GM23338 (cell line): ENCODE measurements at places on chromosomes 4 and X. TPM values are rescaled to one million over a fixed set of nuclear protein-coding genes. Genes with fewer than 3 reads are reported as not detected.

DNA sequence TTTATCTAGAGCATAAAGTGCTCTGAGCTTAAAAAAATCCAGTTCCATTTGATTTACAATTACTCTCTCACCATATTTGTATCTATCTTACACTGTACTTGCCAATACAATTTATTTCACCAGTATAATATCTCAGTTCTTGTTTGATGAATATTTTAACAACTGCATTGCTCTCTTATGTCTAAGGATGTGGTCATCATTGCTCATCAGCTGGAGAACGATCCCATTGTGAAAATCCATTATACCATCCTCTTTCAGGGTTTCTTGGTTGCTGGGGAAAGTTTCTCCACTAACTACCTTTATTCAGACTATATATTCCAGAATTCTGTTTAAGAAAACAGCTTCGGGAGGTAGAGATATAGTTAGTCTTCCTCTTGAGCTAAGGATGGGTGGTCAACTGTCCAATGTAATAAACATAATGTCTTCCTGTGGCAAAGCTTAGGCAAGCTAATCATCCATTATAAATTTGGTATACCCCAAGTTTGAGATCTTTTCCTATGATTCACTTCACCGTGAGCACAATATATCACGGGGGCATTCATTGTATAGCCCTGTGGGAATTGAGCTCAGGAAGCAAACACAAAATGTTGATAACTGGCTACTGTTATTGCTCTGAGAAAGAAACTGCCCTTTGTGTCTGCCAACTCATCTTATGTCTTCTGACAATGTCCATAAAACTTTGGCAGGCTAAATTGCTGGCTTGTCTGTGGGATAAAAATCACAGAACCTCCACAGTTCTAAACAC is 2361.9 kb downstream of the ARAP2 start:
- no peak for DNase-seq

DNA sequence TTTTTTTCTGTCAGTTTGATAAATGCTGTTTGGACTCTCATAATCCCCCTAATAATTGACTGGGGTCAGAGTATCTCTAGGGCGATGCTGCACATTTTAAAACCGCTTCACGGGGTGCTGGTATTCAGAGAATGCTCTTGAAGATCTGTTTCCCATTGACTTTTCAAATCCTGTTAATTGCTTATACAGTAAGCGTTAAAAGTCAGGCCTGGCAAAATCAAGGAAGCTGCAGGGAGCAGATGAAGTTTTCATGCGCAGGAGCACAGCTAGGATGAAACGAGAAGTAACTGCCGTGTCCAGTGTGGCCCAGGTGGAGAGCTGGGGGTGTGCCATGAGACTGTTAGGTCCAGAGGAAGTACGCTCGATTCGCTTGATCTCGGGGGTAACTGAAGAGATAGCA is 312.9 kb downstream of the TRIML1 start:
- peak; percentile 61 for DNase-seq

GRCh38 chr4:143253166-143253565 is 68.4 kb downstream of the USP38 start:
- no peak for DNase-seq

DNA sequence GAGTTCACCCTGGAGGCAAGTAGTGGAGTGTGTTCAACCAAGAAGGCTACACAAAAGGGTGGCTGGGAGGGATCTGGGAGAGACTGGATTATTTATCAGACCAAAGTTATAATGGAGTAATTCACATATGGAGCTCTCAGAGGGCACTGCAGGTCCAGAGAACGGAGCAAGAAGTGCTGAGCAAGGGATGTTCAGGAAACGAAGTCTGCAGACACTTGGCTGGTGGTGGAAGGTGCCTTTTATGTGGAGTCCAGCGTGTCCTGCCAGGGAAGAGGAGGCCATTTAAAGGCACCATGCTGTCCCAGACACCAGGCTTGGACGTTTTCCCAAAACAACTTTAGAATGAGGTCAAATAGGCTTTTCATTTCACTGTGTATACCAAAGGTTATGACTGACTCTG is 130.1 kb downstream of the CEP135 start:
- DNase-seq, result no peak

DNA sequence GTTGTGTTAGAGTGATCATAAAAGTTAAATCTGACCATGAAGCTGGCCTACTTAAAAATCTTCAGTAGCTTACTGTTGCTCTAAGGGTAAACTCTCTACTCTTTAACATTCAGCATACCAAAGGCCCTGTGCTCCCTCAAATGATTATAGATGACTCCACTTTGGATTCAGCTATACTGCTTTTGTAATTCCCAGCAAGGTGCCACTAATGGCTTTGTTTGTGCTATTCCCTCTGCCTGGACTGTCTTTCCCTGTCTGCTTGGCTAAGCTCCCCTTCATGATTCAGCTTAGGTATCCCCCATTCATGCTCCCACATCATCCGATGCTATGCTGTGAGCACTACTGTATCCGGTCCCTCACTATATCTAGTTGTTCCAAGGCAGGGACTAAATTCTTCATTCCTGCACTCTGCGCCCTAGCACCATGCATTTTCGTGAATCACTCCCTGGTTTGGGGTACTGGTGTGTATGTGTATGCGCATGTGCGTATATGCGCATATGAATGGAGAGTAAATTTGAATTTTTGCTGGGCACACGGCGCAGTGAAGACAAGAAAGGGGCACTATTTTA is 453 bp upstream of the PBDC1 start:
- DNase-seq, result no peak

GRCh38 chr4:73707918-73708577 is 32.3 kb upstream of the CXCL8 start:
- DNase-seq, result no peak

- DNase-seq, result no peak
Measured at GRCh38 chrX:69097451-69098236, 67.6 kb downstream of the PJA1 start.

The ADH6 gene
- 0.47 TPM in 1 of 2 replicates, not detected in the other for total RNA-seq

GRCh38 chrX:37349221-37350033 is at the start of gene PRRG1:
PRRG1 (plus strand) TSS chrX:37349364; CDS start chrX:37406250, 56,886 bp downstream.
- peak; percentile 83 for DNase-seq

DNA sequence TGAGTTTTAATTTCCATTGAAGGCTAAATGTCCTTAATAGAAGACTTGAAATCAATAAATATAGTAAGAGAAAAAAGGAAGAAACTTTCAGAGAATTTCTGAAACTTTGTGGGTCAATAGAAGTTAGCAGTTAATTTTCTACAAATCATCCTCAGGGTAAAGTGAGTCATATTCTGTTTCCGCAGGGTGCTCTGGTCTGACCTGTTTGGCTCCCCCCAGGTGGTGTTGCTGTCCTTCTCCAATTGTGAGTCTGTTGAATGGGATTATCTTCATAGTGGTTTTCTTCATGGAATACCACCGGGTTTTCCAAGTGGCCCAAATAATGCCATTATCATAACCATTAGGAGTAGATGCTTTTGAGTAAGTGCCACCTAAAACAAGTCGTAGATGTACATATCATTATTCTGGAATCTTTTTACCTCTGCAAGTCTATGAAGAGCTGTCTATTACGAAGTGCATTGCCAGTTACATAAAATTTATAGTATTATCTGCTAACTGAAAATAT is 7.7 kb downstream of the FGG start:
- DNase-seq, result no peak

DNA sequence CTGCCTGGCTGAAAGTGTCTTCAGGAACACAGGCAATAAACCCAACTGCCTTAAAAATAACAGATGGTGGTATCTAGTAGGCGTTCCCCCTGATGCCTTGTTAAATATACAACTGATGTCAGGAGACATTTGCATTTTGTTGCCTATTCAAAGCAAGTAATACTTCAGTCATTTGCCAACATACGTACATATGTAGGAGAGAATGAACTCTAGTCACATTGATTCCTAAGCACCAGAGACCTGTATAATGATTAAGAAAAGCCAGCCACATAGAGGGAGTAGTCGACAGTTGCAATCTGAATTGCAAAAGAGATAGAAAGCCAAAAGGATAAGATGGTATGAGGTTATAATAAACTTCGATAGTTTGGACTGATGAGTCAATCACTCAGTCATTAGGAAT is 191.0 kb upstream of the EMCN start:
- DNase-seq, result no peak

The RTL5 gene
- total RNA-seq, result 0.35 and 0.94 TPM in 2 replicates

The FGF16 gene
- total RNA-seq, result 2.3 and 4.0 TPM in 2 replicates

DNA sequence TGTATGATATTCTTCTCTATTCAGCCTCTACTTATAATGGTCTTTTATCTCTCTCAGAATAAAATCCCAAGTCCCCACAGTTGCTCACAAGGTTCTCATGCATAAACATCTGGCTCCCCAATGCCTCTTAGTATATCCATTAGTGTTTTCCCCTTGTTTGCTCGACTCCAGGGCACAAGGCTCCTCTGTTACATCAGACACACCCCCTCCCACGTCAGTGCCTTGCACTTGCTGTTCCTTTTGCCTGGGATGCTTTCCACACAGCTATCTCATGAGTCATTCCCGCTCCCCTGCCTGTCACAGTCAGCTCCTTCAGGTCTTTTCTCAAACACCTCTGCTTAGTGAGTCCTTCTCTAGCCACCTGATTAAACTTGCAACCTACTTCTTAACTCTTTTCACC is 260.2 kb downstream of the IL1RAPL1 start:
- DNase-seq, result no peak

- peak; percentile 81 for DNase-seq
Measured at GRCh38 chr4:110636171-110636679, 13.3 kb upstream of the PITX2 start.

DNA sequence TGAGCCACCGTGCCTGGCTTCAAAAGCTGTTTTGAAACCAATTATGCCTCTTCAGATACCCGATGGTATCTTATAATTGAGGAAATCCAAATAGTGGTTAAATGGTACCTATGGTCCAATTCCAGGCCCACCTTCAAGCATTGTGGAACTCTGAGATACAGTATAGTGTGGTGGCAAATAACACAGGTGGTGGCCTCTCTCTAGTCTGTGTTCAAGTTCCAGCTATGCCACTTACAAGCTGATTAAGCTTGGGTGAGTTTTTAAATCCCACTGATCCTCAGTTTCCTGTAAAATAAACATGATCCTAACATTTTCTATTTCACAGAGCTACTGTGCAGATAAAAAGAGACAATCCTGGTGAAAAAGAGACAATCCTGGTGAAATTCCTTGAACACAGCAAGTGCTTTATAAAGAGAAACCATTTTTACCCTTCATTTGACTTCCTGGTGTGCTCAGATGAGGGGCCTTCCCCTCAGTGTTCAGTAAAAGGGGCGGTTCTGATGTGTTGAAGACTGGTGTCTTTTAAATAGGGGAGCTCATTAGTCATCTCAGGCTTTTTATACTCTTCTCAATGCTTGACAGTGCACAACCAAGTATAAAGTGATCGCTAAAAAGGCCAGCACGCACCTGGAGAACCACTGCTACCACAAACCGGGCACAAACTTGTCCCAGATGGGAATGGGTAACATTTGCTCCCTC is 30.8 kb upstream of the CD40LG start:
- DNase-seq, result no peak
